ENCODE measurements at places on chromosomes 13 and 19. TPM values are rescaled to one million over a fixed set of nuclear protein-coding genes. Genes with fewer than 3 reads are reported as not detected.

ZNF497 gene
- total RNA-seq, result 0.19 TPM

MADCAM1 gene
- 1.7 TPM for total RNA-seq

ATP8B3 gene
- total RNA-seq, result 0.80 TPM

BCL3 gene
- 73.8 TPM for total RNA-seq

ZC3H13 gene
- total RNA-seq, result 44.1 TPM

LDLR gene
- 109 TPM for total RNA-seq

- no peak for DNase-seq
Observed at GRCh38 chr19:45297674-45298073, 25.0 kb downstream of the CKM start.

DNA sequence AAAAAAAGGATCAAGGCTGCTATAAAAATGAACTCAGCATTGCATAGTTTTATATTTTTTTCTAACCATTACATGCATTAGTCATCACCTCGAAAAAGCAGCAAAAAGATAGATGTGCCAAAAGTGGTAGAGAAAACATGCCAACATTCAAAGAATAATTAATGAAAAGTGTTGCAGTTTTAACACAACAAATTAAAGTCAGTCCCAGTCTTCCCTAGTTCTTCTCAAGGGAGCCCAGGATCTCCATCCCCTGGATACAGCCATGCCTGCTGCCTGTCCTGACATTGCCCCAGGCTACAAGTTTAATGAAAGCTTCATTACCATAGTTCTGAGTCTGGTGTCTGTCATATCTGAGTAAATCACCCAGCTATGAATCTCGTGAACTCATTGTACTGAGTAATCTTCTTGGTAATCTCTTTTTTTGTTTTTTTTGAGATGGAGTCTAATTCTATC, 116.6 kb upstream of the KLF12 start:
- no peak for DNase-seq

- no peak for DNase-seq
Observed at GRCh38 chr13:37274569-37275497, 169.4 kb upstream of the CSNK1A1L start.

- DNase-seq, result no peak
Observed at GRCh38 chr13:24216176-24216575, 55.7 kb downstream of the SPATA13 start.

- no peak for DNase-seq
Observed at GRCh38 chr13:37627428-37627827, 28.9 kb upstream of the POSTN start.

DNA sequence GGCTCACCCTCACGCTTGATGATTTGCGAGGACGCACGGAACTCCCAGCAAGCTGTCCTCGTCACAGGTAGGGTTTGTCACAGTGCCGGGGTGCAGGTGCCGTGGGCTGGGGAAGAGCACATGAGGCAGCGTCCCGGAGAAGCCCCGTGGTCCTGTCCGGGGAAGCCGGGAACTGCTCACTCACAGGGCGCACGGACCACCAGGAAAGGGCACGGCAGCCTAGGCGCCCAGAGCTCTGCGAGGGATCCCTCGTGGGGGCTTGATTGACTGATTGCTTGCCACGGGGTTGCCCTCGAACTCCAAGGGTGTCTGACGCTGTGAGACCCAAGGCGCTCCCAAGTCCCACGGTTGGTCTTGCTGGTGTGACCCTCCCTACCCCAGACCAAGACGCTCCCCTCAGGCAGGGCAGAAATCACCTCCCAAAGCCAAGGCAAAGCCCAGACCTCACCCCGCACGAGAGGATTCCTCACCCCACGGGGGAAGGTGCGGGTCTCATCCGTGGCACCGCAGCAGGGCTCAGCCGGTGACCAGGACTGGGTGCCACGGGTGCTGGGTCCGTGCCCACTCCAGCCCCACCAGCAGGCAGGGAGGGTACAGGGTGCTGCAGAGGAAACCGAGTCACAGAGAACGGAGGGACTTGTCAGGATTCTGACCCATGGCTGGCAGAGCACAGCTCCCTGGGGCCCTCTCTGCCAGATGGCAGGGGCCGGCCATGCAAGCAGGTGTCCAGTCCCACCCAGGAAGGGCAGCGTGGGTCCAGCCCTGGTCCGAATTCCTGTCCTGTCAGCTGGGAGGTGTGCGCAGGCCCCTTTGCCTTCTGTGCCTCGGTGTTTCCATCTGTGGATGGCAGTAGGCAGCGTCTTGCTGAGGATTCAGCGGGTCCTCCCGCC, 7.7 kb downstream of the C2CD4C start:
- DNase-seq, result no peak

- no peak for DNase-seq
Observed at GRCh38 chr13:64471916-64472315, 2758.2 kb downstream of the PCDH9 start.

DNA sequence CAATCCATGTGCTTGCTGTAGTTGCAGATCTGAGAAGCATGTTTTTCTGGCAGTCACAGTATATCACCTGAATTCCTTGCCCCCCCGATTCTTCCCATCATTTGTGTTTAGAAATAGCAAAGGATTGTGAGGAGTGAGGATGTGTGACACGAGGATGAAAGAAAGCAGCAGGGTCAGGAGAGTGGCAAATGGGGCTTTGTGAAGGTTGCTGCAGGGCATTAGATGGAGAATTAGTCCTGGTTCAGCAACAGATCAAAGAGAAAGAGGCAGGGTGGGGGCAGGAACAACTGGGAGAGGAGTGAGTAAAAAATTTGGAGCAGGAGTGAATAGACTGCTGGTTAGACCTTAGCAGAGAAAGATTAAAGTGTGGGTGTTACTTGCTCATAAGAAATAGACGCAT, 47.7 kb upstream of the TNFSF11 start:
- no peak for DNase-seq

DNA sequence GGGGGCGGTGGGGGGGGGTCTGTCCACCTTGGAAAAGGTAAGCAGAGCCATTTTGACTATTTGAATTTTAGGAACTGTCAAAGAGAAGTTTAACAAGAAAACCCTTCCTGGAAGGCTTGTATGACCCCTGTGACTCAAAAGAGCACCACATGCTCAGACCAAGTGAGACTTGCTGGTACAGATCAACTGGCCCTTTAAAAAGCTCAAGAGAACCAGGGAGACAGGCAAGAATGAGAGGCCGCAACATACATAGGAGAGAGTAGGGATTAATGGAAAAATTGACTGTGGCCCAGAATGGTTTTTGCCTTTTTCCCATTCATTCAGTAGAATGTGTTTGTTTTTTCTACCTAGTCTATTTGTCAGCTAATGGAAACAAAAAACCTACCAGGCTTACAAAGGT, 26.2 kb upstream of the ATP8A2 start:
- DNase-seq, result no peak

- DNase-seq, result no peak
Observed at GRCh38 chr13:19567820-19568534, 6.6 kb upstream of the TPTE2 start.

- DNase-seq, result no peak
Observed at GRCh38 chr13:27194209-27194608, 22.6 kb upstream of the USP12 start.

DNA sequence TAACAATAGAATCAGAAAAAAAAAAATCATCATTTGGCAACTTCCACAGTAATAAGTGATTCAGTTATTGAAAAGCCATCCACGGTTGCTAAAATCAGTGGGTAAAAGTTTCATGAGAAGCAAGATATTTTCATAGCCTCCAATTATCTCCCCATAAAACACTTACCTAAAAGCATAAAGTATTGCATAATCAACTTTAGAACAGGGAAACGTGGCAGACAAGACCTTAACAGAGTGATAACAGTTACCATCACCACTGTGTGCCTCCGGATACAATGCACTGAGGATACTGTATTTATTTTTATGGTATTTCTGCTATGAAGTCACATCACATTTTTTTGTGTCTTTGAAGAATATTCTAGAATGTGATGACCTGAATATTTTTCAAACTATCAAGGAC, 37.0 kb downstream of the ABCC4 start:
- DNase-seq, result no peak

DNA sequence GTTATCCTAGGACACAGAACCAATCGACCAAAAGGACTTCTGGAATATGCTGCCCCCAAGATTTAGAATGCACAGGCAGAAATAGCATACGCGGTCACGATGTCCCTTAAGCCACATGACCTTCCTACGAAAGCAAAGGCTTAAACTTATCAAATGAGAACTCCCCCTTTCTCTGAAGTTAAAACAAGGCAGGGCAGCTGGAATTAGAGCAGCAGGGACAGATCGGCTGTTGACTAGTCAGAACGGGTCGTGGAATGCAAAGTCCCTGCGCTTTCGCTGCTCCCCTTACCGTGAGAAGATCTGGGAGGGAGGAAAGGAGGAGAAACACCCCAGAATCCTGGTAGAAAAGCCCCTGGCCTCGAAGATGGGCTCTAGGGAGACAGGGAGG, 799 bp upstream of the USPL1 start:
- no peak for DNase-seq
